ENCODE measurements at places on chromosomes 3 and 15.

DNA sequence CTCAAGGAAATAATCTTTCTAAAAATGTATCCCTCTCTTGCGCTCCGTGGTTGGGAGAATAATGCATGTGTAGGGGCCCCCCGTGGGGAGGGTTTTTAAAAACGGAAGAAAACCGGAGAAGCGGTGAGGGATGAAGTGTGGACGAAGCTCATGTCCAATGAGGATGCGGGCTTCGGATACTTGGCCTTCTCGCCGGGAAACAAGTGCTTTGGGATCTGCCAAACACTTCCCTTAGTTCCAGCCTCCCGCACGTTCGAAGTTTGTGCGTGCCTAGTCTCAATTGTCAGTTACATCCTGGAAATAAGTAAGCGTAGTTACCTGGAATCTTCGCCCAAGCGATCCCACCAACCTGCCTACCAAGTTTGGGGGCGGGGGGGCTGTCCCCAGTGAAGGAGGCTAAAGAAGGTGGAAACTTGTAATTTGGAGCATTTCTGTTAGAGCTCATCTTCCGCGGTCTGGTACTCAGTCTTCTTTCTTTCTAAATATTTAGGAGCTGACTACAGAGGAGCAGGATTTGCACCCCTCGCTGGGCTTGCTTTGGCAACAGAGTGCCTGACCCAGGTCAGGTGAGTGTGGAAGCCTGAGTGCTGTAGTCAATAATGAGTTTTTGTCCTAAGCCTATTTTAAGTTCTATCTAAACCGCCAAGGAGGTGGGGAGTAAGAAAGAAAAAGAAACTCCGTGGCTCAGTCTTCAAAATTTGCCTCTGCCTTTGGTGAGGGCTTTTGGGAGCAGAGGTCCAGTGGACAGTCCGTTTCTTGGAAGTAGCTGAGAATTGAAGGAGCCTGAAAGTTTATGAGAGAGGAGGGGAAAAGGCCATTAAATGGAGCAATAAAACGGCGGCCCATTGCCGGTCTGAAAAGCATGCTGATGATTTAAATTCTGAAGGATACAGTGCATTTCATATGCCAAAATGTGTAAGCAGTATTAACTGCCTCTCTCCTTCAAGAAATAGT, 1.1 kb downstream of the ITPR1 start:
- DNase-seq, result no peak

DNA sequence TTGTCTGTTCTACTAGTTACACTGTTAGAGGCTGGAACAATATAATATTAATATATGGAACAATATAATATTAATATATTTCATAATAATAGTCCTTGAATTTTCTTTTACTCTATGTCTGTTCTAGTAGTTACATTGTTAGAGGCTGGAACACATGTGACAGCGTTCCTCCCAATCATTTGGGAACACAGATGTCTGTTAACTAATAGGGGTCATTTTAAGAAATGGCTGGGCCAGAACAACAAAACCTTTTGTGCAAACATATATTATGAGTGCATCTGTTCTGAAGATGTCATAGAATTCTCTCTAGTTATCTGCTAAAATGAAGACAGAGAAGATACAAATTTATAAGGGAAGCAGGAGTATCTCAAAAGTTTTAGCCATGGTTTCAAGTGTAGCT, 114.0 kb upstream of the PDZRN3 start:
- no peak for DNase-seq

DNA sequence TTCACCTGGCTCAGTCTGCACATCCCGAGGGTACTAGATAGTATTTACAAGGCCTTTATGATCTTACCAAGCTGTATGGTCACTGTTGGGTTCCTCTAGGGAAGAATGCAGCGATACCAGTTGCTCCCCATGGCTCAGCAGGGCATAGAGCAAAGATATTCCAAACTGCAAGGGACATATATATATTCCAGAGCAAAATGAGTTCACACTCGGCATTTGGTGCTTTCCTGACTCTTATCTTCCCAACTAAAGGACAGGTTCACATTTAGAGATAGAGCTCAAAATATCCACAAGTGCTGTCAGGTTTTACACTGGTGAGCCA, 3.5 kb upstream of the SPG11 start:
- no peak for DNase-seq

GRCh38 chr3:160564949-160565441, 376 bp downstream of the KPNA4 start:
- DNase-seq, result no peak

DNA sequence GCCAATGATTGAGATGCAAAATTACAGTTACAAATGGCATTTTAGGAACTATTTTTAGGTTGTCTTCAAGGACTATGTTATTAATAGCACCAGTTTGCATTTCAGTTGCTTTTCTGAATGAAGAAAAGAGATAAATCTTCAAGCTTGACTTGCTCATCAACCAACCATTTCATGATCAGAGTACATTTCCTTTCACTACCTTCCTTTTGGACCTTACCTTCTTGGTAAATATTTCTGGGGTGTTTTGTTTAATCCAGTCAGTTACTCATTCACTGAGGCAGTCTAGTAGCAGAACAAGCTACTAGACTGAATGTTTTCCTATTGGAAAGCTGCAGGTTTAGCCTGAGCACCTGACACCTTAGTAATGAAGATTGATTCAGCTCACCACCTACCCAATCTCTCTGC, 8.2 kb downstream of the SLC27A2 start:
- DNase-seq, result no peak

GRCh38 chr3:23209747-23210487, 6.8 kb downstream of the UBE2E2 start:
- DNase-seq, result no peak
